AG09319 (cell line): ENCODE measurements at places on chromosomes 2 and 18.

DNA sequence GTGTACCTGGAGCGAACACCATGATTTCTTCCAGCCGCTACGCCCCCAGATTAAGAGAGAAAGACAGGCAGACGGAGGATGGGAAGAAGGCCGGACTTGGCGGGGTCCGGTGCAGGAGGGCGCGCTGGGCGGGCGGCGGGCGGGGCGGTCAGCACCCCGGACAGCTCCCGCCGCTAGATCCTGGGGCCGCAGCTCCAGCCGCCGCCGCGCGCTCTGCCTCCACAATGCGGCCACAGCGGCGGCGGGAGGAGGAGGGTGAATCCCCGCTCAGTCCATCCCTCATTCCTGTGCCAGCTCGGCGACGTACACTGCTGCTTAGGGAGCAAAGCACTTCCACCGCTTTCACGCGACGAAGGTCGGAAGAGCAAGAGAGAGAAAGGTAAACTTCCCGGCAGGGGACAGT, at the start of gene AKAIN1:
Gene AKAIN1, minus strand, starts transcription at position 226 of the 403 bp plus-strand sequence. Its CDS starts 204 bp downstream, at position 22.
- no peak for DNase-seq

DNA sequence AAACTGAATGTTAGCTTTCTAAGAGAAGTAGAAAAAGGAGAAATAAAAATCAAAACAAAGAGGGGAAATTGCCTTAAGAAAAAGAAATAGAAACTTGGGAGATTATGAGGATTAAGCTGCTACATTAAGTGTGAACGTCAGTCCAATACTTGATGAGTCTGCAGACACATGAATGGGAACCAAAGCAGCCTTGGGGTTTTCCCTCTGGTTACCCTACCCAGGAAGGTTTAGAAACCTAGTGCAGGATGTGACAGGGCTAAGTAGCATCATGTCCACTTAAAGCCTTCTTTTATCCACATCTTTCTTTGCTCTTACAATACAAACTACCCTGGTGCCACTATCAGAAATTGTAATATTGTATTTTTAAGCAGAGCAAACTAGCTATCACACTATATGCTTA, 22.3 kb downstream of the SLC35F5 start:
- no peak for DNase-seq

- DNase-seq, result no peak
These were observed 162.0 kb downstream of the C1D start for GRCh38 chr2:67900826-67901225.

GRCh38 chr2:62485761-62486438, 20.1 kb downstream of the TMEM17 start:
- DNase-seq, result no peak

DNA sequence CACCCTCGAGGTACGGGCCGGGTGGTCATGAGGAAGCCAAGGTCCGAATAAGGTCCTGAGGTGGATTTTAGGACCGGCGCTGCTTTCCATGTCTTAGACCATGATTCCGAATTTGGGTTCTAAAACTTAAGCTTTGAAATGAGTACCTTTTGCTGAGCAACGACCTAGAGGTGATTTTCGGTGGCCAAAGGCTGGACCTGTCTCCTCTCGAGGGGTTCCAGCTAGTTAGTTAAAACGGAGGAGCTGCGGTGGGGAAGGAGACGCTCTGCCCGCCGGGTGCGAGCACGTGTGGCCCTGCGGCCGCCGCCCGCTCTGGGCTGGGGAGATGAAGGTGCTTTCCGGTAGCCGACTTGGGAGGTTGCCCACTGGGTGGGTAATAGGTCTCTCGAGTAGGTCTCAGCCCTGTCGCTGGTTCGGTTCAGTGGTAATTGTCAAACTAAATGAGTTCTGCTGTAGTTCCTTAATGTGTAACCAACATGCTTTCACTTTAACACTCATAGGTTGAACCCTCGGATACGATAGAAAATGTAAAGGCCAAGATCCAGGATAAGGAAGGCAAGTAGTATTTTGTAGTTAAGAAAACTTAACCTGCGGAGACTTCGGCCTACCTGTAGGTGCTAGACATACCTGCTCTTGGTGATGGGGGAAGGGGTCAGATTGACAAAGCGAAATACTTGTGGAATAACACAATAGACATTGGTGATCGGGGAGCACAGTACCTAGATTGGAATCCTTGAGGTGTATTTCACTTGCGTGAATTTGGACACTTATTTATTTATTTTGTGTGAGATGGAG, 572 bp downstream of the RPS27A start:
- no peak for DNase-seq

DNA sequence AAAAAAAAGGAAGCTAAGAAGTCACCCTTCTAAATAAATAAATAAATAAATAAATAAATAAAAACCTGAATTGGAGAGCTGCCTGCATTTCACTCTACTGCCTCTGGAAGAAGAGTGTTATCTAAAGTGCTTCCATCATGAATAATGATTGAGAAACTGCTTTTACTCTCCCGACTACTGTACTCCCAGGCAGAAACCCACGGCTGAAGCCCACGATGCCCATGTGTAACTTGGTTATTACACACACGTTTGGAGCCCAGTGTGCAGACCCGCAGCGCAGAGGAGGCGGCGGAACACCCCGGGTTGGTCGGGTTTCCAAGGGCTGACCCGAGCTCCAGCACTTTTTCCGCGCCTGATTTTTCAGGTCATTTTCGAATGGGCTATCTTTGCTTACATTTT, 697 bp upstream of the SPATS2L start:
- no peak for DNase-seq

DNA sequence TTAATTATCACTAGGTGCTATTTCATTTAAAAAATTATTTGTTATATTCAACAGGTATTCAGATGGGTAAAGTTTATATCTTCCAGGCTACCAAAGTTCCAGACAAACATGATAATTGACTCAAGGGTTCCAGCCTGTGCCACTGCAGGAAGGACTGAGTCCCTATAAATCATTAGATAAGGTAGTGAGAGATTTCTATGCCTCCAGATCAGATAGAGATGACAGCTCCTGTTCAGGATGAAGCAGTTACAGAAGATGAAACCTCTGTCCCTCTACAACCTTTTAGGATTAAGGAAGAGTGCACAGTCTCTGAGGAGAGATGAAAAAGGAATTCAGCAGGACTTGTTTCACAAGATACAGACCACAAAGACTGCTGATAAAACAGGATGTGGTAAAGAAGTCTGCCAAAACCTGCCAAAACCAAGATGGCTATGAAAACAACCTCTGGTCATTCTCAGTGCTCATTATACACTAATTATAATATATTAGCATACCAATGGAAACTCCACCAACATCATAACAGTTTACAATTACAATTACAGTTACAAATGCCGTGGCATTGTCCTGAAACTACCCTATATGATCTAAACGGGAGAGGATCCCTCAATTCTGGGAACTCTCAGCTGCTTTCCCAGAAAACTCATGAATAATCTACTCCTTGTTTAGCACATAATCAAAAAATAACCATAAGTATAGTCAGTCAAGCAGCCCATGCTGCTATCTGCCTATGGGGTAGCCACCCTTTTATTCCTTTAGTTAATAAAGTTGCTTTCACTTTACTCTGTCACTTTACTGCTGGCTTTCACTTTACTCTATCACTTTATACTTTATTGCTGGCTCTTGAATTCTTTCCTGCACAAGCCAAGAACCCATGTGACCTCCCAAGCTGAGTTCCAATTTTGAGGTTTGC, 288.5 kb downstream of the PDE11A start:
- DNase-seq, result no peak

DNA sequence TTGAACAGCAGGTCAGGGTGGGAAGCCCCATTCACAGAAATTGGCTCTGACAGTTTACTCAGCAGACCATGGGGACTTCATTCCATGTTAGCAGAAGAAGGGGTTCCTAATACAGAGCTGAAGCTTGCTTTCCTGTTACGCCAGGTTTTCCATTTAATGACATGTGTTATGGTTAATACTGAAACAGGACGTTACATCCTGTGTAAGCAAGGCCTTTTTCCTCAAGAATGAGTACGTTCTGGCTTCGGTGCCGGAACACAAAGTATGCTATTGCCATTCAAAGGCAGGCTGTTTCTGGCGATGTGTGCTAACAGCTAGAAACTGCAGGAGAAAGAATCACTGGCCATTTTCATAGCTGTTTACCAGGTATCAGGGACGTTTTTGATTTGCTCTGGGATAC, 190.4 kb downstream of the SNTG2 start:
- no peak for DNase-seq

- no peak for DNase-seq
These were observed 13.9 kb upstream of the NFATC1 start for GRCh38 chr18:79381811-79382311.

GRCh38 chr2:163736433-163737189, 803 bp upstream of the FIGN start:
- no peak for DNase-seq

DNA sequence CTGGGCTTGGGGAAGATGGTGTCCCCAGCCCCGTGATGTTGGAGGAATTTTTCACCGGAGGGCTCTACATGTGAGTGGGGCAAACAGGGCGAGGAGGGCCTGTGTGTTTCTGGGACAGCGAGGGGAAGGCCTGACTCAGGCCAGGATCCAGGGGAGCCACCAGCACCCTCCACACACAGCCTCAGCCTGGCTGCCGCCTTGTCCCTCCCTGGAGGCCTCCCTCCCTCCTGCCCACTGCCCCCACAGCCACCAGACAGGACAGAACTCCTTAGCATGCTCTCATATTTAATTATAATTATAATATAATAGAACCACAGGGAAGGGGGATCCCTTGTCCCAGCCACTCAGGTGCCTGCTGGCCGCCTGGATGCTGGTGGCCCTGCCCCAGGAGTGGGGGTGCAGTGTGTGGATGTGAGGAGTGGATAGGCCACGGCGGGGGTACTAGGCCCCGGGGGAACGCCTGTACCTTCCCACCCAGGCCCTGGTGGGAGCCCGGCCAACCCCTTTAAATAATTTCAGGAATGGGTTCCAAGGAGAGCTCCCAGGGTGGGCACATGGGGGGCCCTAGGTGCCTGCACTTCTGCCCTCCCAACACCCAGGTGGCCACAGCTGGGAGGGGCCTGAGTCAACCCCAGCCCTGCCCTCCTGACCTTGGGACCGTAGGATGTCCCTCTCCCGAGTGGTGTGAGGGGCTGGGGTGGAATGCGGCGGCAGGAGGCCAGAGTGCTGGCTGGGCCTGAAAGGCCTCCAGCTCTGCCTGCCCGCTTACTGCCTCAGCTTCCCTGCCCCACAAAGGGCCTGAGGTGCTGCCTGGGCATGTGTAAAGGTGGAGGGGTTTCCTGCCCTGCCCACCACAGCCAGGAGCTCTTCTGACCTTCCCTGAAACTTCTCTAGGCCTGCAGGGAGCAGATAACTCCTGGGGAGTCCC, 8.8 kb downstream of the PDCD1 start:
- no peak for DNase-seq

- no peak for DNase-seq
These were observed 446 bp upstream of the COPS7B start for GRCh38 chr2:231785822-231786176.

DNA sequence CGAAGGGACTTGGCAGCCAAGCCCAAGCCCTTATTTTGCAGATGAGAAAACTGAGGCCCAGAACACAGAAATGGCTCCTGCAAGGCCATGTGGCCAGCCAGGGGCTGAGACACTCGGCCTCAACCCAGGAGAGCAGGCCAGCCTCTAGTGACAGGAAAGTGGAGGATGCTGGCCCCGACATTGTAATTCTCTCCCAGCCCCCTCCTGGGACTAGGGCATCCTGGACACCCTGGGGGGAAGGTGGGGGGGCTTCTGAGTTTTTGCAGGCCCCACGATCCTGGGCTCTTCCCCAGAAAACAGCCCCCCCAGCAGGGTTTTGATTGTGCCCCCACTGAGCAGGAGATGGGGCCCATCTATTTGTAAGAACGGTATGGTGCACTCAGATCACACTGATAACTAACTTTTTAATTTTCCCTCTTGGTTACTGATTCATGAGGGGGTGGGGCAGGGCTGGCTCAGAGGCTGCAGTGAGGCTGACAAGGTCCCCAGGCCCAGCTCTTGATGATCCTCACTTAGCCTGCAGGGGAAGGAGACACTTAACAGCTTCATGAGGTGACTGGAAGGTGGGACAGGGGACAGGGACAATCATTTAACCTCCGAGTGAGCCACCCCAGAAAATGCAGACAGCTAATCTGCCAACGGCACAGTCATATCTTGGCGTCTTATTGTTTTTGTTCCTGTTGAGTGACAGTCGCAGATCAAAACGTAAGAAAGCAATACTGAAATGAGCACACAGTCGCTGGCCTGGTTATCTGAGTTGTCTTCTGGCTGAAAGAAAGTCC, 18.9 kb downstream of the SMAD7 start:
- no peak for DNase-seq

DNA sequence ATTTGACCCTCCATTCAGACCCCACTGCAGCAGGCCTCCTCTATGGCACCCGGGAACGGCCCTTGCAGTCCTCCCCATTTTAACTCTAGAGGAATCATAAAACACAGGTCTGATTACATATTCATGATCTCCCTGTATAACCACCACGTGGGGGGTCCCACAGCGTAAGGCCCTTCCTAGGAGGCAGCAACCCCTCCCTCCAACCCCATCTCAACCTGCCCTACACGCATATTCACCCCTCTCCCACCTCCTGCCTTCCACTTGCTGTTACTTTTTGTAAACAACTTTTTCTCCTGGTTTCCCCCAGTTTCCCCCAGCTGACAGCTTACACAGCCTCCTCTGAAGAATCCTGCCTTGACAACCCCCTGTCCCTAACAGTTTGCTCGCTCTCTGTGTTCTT, 85.1 kb upstream of the FOXI3 start:
- no peak for DNase-seq

DNA sequence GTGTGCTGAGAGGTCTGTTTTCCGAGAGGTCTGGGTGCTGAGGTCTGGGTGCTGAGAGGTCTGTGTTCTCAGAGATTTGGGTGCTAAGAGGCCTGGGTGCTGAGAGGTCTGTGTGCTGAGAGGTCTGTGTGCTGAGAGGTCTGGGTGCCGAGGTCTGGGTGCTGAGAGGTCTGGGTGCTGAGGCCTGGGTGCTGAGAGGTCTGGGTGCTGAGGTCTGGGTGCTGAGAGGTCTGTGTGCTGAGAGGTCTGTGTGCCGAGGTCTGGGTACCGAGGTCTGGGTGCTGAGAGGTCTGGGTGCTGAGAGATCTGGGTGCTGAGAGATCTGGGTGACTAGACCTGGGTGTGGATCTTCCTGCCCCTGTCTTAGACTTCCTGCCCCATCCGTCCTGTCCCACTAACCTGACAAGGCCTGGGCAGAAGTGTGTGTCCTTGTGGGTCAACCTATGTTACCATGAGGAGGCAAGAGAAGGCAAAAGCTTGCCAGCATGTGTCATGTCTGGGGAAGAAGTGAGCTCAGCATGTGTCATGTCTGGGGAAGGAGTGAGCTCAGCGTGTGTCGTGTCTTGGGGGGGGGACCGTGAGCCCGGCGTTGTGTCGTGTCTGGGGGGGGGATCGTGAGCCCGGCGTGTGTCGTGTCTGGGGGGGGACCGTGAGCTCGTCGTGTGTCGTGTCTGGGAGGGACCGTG, 69.3 kb downstream of the KCNG2 start:
- no peak for DNase-seq

DNA sequence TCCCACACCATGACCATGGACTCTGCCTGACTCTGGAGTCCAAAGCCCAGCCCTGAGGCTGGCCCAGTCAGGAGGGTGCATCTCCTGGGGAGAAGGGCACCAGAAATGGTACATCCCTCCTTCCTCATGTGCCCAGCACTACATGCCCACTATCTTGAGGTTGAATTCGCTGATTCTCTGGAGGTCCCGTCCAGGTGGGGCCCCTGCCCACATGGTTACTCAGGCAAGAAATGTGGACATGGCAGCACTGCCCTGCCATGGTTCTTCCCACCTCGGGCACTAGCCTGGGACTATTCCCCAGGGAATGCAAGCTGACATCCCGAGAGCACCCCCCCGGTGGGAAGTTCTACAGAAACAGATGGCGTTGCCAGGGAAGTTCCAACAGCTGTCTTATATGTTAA, 15.3 kb upstream of the HES6 start:
- DNase-seq, result no peak

- DNase-seq, result no peak
These were observed 48.1 kb downstream of the KCNE4 start for GRCh38 chr2:223100061-223100511.
